Skeletal muscle cell (primary cell): ENCODE measurements at places on chromosomes 7 and 10.

DNA sequence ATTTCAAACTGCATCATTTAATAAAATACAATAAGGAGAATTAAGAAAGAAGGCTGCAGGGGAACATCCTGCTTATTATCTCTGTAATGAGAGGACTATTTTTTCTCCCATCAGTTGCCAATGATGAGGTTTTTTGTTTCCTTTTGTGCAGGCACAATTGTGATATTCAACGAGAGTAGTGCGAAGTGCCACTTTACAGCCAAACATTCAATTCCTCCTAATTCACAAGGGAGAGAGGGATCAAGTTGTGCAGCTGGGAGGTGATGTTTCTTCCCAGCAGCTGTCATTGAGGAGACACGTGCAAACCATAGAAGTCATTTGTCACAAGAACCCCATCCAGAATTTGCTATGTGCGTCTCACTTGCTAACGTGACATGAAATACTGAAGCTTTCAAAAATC lies 81.6 kb upstream of the ICA1 start:
- DNase-seq, result no peak

DNA sequence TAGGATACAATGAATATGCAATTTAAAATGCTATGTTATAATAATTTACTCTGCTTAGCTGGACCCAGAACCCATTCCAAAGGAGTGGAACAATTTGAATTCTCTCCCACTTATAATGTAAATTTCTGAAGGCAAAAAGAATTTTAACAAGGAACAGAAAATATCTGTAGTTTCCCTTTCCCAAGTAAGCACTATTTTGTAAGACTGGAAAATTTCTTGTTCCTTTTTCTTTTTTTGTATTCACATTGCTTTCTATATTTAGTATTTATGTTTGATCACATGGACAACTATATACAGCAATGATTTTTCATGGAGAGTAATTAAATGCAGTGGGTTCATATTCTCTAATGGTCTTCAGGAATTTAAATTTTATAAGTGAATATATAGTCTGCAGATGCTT lies 127.4 kb downstream of the GPR85 start:
- no peak for DNase-seq

DNA sequence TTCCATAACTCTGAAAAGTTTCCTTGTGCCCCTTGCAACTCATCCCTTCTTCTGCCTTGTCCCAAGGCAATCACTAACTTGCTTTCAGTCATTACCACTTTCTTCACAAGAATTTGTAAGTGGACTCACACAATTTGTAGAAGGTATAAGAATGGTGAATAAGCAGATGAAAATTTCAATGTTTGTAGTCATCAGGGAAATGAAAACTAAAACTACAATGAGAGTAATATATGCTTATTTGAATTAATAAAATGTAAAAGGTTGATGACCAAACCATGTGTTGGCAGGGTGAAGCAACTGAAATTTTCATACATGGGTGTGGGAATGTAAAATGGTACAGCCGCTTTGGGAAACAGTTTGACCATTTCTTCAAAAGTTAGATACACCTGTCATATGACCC lies 79.7 kb downstream of the GNAT3 start:
- no peak for DNase-seq

- DNase-seq, result no peak
These were observed 351.8 kb upstream of the FZD8 start for GRCh38 chr10:35993591-35994515.

DNA sequence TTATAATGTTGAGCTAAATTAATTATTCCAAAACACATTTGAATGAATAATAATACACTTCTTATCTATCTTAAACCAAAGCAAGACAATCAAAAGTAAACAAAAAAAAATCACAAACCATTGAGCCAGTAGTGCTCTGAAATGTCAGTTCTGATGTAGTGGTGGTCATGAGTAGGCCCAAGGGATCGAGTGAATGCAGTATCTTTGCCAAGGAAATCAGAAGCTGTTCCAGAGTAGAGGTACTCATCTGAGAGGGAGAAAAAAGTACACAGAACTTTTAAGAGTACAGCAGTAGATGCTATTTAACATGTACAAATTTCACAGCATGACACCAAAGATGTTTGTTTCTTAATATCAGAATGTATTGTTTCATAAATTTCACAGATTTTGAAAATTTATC lies 121.5 kb downstream of the SEMA3D start:
- peak; percentile 80 for DNase-seq

DNA sequence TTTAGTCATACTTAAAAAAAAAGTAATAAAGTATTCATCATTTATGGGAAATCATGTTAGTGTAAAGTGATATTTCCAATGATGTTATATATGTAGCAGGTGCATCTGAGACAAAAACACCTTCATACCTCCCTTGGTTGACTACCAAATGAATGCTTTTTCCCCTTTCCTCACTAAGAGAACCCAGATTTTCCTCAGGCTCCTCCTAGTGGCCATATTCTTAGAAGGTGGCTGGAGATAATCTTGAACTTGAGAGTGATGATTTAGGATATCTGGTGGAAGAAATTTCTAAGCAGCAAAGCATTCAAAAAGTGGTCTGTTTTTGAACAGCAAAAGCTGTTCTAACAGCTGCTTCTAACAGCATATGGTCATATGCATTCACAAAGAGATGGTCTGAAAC lies 16.8 kb upstream of the DNAH11 start:
- DNase-seq, result no peak

DNA sequence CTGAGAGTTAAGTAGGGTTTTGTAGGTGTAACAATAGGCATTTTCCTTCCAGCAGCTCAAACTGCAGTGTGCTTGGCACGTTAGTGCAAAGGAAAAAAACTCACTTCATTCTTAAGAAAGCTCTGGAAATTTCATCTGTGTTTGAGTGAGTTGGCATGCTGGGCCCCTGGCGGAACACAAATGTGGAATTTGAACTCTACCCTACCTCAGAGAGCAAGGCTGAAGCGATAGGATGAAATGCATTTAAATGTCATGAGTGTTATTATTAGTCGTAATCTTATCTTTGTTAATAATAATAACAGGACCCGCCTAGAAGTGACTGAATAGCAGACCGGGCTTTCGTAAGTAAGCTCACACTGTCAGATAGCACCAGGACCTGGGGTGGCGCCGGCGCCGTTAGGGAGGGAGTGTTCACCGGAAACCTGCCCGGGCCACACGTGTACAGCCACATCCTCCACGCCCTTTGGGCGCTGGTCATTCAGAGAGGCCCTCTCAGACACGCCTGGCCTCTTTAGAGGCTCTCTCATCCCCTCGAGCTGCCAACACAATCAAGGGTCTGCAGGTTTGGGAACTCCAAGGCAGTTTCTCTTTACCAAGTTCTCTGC lies 63.5 kb downstream of the GRK5 start:
- DNase-seq, result no peak

DNA sequence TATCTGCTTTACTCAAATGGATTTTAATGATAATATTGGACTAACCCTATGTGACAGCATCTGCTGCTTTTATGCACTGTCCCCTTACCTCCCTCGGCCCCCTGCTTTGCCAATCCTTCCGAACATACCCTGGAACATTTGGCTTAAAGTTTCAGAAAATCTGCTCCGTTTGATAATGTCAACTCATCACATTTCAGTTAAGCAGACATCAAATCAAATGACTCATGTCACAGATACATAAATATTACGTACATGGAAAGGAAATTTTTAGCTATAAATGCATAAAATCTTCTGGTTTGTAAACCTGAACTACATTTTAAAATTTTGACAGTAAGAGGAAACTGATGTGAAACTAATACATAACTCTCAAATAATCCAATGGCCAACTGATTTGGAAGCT lies 98.2 kb downstream of the CNTNAP2 start:
- no peak for DNase-seq

GRCh38 chr10:48784031-48784430 lies 99.4 kb downstream of the WDFY4 start:
- DNase-seq, result no peak

- peak; percentile 96 for DNase-seq
These were observed 524.5 kb downstream of the PARD3 start for GRCh38 chr10:34290412-34291081.

DNA sequence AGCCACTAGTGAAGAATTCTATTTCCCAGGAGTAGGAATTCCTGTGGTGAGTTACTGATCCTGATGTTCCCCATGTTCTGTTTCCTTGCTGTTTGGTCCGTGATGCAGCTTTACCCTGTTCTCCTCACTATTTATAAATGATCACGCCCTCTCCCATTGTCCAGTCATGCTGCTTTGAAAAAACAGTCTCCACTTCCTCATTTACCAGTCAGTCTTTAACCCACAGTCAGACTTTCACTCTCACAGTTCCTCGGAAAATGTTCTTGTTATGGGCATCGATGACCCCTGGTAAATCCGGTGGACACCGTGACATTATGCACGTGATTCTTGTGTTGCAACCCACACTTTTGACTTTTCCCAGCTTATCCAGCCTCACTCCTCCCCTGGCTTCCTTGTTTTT lies 14.4 kb downstream of the SCIN start:
- DNase-seq, result peak; percentile 8

- no peak for DNase-seq
These were observed 31.0 kb upstream of the MXI1 start for GRCh38 chr10:110176141-110177030.

DNA sequence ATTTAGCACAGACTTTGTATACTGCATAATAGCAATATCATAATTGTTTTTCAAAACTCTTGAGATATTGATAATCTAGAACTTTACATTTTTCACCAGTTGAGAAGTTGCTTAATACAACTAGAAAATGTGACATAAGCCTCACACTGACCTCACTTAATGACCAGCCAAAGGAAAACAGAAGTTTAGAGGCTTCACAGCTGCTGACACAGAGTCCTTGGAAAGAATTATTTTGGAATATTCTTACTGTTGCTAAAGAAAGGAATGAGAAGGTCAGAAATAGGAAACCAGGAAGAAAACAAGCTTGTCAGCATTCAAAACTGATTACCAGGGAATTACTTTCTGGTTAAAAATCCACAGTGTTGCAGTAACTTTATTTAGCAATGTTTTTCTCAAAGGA lies 35.5 kb upstream of the WASL start:
- DNase-seq, result no peak

DNA sequence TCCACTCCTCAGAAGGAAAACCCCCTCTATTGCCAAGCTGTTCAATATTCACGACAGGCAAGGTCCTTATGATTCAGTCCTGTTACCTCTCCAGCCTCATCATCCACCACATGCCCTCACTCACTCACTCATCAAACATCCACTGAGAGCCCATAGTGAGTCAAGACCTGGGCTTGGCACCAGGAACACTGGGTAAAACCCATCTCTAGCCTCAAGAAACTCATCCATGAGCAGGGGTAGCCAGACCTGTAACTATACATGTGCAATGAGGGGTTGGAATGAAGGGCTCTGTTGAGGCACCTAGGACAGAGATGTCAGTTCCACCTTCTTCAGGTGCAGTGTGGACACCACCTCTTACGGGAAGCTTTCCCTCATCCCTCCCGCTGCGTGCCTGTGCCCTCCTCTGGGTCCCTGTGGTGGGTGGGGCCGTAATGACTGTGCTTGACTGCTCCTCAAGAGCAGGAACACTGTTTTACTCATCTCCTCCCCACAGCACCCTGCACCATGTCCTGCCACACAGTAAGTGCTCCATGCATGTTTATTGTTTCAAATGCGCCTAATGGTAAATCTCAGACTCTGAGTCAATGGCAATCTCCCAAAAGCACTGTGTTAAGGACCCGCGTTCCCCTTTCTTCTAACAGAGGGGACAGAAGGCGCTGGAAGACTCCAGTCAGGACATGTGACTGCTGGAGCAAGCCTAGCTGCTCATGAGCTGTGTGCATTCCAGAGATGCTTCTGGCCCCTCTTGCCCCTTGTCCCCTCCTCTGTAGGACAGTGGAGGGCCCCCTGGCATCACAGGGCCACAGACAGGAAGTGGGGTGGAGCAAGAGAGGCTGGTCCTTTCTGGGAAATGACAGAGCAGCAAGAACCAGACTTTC lies 95.4 kb downstream of the HIPK2 start:
- DNase-seq, result peak; percentile 63

- DNase-seq, result no peak
These were observed 319.7 kb downstream of the GFRA1 start for GRCh38 chr10:115953281-115953680.

DNA sequence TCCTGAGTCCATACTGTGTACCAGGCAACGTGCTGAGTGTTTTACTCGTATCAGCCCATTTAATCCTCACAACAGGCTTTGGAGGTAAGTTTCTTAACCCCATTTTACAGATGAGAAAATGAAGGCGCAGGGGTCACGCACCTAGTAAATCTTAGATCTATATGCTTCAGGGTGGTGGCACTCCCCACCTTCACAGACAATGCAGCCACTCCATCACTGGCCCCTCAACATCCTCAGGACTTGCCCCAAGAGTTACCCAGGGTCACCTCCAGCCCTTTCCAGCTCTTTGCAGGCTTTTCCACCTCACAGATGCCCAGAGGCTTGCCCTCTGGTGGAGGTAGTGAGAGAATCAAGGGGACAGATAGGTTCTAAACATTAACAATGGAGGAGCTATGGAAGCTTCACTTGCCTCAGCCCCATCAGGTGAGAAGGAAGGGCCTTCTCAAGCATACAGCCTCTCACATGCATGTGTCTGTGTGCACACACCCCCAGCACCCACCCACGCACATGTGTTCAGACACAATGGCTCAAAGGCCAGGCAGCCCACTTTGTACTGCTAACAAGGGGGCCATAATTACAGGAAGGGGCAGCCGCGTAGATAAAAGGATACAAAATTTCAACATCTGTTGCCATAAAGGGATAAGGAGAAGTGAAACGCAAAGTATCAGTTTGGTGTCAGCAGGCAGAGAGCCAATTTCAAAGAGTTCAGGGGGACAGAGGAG lies 29.1 kb downstream of the DPCD start:
- DNase-seq, result no peak

DNA sequence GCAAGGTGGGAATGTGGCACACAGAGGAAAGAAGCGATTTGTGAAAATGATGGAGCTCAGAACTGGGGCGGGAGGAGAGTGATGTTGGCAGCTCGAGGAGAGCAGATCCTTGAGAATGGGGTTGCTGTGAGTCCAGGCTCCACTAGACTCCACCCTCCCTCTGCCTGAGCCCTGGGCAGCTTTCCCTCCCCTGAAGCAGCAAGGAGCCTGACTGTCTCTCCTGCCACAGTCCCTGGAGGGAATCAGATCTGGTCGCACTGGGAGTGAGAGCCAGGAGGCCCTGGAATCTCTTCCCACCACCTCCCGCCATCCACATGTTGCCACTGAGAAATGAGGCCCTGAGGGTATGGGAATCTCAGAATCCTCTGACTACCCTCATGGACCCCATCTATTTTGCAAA lies 362.7 kb downstream of the PLXNA4 start:
- no peak for DNase-seq

DNA sequence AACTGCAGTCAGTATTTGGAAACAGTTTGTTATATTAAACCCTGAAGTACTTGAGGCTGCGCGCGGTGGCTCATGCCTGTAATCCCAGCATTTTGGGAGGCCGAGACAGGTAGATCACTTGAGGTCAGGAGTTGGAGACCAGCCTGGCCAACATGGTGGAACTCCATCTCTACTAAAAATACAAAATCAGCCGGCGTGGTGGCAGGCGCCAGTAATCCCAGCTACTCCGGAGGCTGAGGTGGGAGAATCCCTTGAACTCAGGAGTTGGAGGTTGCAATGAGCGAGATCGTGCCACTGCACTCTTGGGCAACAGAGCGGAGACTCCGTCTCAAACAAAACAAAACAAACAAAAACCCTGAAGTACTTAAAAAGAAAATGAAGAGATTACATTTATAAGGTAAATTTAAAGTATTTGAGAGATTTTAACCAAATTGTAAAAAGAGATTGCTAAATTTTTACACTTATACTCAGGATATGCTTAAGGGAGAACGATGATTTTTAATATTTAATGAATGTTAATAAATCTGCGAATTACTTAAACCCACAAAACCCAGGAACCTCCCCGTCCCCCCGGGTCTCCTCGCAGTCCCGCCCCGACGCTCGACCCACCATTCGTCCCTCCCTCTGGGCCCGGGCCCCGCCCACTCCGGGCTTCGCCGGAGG lies 425 bp upstream of the MTG1 start:
- no peak for DNase-seq

GRCh38 chr10:49074836-49075682 lies 40.3 kb downstream of the VSTM4 start:
- no peak for DNase-seq
